ENCODE measurements at places on chromosomes 3 and 15.

GRCh38 chr15:40204100-40204499, 34.8 kb upstream of the PAK6 start:
- no peak for DNase-seq

DNA sequence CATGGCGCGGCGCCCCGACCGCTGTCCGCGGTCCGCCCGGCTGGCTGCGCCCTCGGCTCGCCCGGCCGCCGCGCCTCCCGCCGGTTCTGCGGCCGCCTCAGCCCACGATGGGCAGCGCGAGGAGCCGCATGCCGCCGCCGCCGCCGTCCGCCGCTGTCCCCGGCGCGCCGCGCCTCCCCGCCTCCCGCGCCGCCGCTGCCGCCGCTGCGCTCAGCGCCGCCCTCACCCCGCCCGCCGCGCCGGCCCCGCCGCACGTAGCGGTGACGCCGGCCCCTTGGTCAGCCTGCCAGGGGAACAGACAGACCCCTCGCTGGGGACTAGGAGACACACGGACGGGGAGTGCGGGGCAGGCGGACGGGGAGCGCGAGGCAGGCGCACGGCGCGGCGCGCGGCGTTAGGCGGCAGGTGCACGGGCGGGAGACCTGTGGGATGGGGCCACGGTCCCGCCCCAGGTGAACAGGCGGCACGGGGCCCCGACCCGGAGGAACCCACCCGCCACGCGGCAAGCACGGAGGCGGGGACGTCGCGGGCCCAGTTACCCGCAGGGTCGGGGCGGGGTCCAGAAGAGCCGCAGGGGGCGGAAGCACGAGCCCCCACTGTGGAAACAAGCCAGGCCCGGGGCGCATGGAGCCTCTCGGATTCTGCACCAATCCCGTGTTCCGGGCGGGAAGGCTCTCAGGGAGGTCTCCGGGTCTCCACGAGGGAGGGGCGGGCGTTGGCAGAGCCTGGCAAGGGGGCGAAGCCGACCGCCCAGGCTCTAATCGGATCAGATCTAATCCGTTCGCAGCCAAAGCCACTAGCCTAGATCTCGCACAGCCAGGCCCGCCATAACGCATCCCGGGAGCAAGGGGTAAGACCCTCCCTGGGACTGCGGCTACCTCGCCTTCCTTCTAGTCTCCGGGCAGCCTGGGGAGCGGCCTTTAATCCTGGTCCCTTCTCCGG, at the start of gene CSPG5:
TSS of gene CSPG5 (minus strand) at position 175 of the 942 bp plus-strand sequence. CDS start at position 3, 172 bp downstream.
- no peak for DNase-seq

GRCh38 chr3:184282941-184283340, 7.1 kb downstream of the ECE2 start:
- DNase-seq, result peak; percentile 11

DNA sequence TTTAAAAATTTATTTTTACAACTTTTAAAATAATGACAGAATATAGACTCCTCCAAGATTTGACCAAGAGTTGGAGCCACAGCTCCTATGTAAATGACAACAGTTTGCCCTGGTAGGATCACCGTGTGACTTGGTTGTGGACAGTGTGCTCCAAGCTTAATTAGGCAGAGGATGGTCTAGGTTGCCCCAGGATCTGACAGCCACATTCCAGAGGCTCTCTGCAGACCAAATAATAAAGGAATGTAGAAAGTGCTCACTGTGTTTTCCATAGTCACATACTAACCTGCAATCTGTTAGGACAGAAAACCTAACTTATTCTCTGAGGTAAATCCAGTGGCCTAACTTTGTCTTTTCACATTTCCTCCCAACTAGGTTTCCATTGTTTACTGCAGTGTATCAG, 59.0 kb downstream of the GPD1L start:
- DNase-seq, result no peak

DNA sequence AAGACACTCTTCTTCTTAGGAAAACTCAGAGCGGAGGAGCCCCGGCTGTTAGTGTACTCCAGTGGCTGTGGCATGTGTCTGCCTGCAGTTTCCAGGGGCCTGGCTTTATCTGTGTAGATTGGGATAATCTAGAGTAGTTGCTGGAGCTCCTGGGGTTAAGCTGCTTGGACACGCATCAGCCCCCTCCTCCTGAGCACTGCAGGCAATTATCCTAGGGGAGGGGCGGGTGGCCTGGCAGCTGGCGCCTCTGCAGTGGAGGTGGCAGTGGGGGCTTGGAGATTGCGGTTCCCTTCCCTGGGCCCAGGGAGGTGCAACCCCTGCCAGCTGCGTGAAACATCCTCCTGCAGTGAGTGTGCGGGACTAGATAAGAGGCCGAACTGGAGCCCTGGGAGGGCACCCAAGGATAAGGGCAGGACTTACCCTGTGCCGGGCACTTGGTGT, 68.2 kb downstream of the EFCAB12 start:
- no peak for DNase-seq

GRCh38 chr3:129773691-129774663, 119.5 kb downstream of the TMCC1 start:
- no peak for DNase-seq
